ENCODE measurements at places on chromosomes 6 and 20.

DNA sequence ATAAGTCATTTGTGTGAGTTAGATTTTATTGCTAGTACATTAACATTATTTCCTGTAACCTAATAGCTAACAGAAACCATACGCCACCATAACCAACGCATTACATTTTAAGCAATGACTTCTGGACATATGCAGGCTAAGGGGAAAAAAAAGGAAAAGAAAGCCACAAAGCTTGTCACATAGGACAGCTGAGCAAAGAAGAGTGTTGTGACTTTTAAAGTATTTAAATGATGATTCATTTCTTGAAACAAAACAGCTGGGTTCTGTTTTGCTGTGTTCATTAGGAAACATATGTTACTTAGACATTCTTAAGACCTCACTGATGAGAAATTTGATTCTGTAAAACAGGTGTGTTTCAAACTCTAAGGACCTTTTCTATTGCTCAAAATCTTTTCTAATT lies 171.4 kb downstream of the COL9A1 start:
- no peak for DNase-seq

GRCh38 chr6:21033575-21034026 lies 499.3 kb downstream of the CDKAL1 start:
- DNase-seq = no peak

GRCh38 chr20:728256-728944 lies 39.9 kb downstream of the SLC52A3 start:
- peak; percentile 60 for DNase-seq

DNA sequence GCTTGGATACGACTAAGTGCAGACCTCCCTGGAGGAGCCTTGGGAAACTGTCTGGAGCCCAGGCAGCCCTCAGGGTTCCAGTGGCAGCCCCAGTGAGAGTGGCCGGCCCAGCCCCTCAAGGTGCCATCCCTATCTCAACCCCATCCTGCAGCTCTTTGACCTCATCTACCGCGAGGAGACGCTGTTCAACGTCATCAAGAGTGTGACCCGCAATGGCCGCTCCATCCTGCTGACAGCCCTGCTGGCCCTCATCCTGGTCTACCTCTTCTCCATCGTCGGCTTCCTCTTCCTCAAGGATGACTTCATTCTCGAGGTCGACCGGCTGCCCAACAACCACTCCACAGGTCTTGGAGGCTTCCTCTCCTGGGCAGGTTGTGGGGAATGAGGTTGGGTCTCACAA lies 20.7 kb downstream of the UQCC2 start:
- no peak for DNase-seq

GRCh38 chr20:3966571-3966970 lies 48.8 kb downstream of the RNF24 start:
- no peak for DNase-seq

DNA sequence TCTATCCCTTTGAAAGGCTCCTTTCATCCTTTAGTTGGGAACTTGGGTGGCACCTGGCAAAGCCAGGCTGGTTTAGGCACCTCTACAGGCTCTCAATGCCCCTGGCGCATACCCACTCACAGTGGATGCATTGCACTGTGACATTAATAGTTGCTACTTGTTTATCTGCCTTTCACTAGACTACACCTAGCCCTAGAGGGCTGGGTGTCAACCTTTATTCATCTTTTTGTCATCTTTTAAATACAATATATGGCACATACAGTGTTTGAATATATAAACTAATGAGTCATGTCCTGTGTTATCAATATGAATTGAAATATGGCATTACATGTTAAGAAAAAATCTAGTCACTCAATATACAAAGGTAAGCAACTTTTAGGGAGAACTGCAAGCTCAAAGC lies 120.0 kb upstream of the BCLAF1 start:
- DNase-seq = no peak

DNA sequence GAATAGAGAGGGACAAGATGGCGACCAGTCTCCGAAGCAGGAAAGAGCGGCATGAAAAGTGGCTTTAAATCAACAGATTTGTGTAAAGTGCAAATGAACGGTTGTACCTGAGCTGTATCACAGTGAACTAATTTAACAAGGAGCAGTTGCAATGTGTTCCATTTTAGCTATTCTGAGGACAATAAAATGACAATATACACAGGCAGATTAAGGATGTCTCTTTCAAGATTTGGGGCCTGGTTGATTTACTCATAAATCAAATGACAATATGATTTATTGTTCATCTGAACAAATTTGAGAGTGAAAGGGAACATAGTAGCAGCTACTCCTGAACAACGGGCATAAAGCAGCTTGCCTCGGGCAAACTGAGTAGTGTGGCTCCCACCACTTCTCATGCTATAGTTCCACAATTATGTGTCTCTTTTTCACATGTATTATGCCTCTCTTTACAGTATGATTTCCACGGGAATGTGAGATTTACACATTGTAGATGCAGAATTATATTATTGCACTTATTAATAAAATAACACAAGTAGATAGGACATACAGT lies 204.1 kb upstream of the AGPAT4 start:
- no peak for DNase-seq

GRCh38 chr20:25059866-25060465 lies 2.0 kb upstream of the ACSS1 start:
- DNase-seq = no peak

GRCh38 chr6:47379328-47379727 lies 69.6 kb upstream of the TNFRSF21 start:
- no peak for DNase-seq

GRCh38 chr20:22974354-22974753 lies 60.8 kb upstream of the SSTR4 start:
- no peak for DNase-seq

- no peak for DNase-seq
Measured at GRCh38 chr6:148565930-148566663, 180.7 kb upstream of the UST start.

- peak; percentile 68 for DNase-seq
Measured at GRCh38 chr20:43028470-43028869, 161.2 kb downstream of the PTPRT start.

GRCh38 chr6:151370509-151371078 lies 20.8 kb downstream of the ZBTB2 start:
- no peak for DNase-seq

GRCh38 chr6:79269877-79270276 lies 35.4 kb upstream of the HMGN3 start:
- no peak for DNase-seq

- no peak for DNase-seq
Measured at GRCh38 chr6:81298751-81299150, 453.7 kb downstream of the TENT5A start.

- DNase-seq = no peak
Measured at GRCh38 chr20:18849131-18849530, 35.5 kb downstream of the SCP2D1 start.

- no peak for DNase-seq
Measured at GRCh38 chr6:39808346-39808745, 16.2 kb downstream of the DAAM2 start.

DNA sequence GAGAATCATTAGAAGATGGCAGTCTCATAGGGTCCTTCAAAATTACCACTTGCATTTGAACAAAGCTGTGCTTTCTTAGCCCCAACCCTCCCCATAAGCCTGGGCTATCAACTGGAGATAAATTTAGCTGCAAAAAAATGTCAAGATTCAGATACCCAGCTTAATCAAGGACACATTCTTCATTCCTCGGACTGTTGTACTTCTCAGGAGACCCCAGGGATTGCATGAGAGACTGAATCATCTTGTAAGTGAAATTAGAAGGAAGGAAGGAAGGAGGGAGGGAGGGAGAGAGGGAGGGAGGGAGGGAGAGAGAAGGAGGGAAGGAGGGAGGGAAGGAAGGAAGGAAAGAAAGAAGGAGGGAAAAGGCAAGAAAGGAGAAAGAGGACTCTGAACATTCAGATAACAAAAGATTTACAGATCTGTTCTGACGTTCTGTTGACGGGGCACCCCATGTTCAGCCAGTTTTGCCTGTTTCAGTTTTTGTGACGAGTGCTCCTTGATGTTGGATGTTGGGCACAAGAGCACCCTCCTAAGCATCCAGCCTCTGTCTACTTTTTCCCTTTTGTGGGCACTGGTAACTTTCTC lies 498.7 kb downstream of the PREX1 start:
- no peak for DNase-seq

DNA sequence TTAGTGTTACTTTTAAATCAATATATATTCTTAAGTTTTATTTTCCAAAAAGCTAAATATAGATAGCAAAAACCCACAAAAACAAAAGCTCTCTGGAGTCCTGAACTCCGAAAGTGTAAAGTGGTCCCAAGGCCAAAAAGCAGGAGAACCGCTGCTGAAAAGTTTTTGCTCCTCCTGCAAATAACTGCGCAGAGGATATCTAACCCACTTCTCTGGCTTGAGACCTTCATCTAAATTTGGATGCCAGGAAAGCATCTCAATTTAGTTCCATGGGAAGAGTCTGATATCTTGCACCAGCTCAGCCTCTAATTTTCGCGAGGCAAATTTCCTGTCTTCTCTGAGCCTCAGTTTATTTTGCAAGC lies 523 bp downstream of the MRPS10 start:
- DNase-seq = no peak

GRCh38 chr6:127092466-127092865 lies 26.0 kb upstream of the RSPO3 start:
- DNase-seq = no peak

DNA sequence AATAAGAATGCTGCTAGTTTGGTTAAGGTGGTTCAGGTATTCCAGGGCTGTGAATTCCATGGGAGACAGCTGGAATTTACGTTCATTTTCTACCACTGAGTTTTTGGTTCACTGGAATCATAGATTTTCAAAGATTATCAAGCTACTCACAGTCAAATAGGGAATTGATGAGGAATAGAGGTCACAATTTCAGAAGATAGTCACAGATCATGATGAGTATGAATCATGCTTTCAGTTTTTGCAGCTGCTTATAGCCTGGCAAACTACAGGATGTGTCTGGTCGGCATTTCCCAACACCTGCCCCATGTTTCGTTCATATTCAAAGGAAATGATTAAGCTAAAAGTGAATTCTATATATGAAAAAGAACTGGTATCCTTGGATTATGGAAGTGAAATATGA lies 58.7 kb downstream of the BCKDHB start:
- no peak for DNase-seq

- peak; percentile 68 for DNase-seq
Measured at GRCh38 chr20:43691928-43692524, 25.1 kb downstream of the MYBL2 start.

- DNase-seq = peak; percentile 44
Measured at GRCh38 chr20:49435639-49436038, 46.8 kb downstream of the KCNB1 start.

DNA sequence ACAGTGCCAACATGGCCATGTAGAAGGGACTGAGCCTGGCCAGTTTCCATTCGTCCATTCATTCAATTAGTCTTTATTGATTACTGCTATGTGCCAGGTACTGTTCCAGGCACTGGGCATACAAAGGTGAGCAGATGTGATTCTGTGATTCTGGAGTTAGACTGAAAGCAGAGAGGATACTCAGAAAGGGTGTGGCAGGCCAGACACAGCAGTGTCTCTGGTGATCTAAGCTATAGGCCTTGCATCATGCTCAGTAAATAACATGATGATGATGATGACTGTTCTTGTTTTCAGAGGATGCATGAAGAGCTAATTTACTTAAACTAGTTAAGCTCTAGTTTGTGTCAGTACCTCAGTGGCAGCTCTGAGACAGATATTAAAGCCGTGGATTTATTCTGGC lies 31.4 kb upstream of the FUCA2 start:
- no peak for DNase-seq

DNA sequence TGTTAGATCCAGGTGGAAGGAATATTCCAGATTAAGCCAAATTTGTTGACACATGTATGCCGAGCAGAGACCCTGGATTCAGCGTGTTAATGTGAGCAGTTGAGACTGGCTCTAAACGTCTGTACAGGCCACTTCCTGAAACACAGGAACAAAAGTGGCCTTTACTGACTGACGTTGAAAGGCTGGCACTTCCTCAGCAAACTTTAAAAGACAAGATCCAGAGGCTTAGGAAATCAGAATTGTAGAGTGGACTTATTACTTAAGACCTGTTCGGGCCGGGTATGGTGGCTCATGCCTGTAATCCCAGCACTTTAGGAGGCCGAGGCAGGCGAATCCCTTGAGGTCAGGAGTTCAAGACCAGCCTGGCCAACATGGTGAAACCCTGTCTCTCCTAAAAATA lies 125.7 kb upstream of the ARID1B start:
- DNase-seq = no peak

DNA sequence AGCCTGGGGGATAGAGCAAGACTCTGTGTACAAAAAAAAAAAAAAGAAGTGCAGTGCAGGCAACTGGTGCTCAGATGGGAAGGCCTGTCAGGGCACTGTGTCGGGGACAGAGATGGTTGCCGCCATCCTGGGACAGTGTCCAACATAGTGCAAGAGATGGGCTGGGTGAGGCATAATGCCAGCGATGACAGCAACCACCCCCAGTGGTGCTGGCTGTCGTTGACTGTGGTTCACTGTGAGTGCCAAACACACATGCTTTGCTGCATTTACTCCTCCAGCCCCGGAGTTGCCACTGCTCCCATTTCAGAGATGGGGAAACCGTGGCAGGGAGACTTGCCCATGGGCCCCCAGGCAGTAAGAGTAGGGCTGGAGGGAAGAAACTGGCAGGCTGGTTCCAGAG lies 5.2 kb upstream of the C20orf203 start:
- no peak for DNase-seq

- no peak for DNase-seq
Measured at GRCh38 chr6:70680396-70680795, 12.7 kb downstream of the SMAP1 start.

- DNase-seq = no peak
Measured at GRCh38 chr6:5898563-5898962, 108.2 kb downstream of the NRN1 start.

DNA sequence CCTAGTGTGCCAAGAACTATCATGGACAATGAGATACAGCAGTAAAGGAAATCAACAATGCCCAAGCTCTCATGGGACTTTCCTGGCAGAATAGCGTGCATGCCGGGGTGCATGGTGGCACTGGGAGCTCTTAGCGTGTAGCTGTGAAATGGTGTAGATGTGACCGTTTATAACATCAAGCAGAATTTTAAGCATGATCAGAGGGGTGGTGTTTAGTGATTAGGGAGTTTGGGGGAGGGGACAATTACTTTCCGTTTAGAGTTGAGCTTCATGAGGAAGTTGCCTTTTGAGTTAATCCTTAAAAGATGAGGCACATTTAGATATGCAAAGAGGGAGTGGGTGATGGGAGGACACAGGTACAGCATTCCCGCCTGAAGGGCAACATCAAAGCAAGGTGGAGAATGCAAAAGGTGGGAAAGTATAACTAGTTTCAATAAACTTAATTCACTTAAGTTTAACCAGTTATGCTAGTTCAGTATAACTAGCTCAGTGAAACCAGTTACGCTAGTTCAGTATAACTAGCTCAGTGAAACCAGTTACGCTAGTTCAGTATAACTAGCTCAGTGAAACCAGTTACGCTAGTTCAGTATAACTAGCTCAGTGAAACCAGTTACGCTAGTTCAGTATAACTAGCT lies 661.6 kb downstream of the QKI start:
- DNase-seq = no peak
